Stimulated activated CD4-positive, alpha-beta T cell treated with anti-CD3 and anti-CD28 coated beads, Interleukin-4, amount 100 ng/mL, for 48 hours (primary cell): ENCODE measurements at places on chromosomes 16 and 17.

DNA sequence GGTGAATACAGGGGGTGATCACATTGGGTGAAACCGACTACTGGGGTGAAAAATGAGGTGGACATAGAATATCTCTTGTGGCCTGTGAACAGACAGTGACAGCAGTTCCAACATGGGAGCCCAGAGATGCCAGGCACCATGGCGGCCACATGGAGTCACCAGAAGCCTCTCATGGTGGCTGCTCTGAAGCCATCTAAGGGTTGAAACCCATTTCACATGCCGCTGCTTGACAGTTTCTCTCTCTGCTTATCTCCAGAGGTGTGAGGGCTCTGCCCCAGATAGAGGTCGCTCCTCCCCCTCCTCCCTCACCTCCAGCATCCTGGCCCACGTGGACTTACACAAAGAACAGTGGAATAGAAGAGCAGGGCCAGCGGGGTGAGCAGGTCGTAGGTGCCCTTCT, 37.9 kb upstream of the PIK3R6 start:
- no peak for DNase-seq

GRCh38 chr17:79831265-79832217, 7.7 kb downstream of the CBX4 start:
- no peak for DNase-seq

DNA sequence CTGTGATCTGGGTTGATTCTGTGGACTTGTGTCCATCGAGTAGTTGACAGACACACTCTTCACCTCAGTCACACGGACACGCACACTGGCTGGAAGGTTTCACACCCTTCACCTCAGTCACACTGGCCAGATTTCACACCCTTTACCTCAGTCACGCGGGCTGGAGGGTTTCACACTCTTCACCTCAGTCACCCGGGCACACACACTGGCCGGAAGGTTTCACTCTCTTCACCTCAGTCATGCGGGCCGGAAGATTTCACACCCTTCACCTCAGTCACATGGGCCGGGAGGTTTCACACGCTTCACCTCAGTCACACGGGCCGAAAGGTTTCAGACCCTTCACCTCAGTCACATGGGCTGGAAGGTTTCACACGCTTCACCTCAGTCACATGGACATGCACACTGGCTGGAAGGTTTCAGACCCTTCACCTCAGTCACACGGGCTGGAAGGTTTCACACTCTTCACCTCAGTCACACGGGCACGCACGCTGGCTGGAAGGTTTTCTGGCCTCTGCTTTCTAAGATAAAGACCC, 96.2 kb downstream of the PGS1 start:
- DNase-seq, result no peak

DNA sequence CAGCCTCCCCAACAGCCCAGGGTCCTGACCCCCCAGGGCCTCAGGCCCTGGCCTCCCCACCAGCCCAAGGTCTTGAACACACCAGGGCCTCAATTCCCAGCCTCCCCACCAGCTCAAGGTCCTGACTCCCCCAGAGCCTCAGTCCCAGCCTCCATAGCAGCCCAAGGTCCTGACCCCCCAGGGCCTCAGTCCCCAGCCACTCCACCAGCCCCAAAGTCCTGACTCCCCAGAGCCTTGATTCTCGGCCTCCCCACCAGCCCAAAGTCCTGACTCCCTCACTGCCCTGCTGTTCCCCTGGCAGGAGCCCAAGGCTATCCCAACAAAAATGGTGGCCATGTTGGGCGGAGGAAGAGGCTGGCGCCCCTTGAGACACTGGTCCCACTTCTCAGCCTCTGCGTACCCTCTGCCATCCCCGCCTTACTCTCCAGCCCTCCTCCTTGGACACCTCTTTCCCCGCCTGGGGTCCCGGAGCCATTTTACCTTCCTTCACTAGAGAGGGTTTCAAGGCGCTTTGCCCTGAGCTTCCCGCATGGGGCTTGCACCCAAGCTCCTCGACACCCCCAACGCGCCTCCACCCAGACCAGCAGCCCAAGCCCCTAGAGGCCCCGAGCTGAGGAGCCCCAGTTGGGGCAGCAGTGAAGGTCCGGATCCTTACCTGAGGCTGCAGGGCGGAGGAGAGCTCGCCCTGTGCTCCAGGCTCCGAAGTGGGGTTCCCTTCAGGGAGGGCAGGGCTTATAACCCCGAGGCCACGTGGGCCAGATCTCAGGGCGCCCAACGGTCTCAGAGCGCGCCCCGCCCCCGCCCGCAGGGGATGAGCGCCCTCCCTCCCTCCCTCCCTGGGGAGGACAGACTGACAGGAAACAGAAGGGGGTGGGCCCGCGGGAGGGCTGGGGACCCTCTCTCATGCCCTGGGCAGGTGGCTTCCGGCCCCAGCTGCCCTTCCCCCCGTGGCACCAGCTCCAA, 3.5 kb upstream of the TSPOAP1 start:
- peak; percentile 94 for DNase-seq

GRCh38 chr16:86040496-86040895, 141.5 kb downstream of the IRF8 start:
- no peak for DNase-seq

- DNase-seq, result no peak
These were observed 25.2 kb downstream of the CEP95 start for GRCh38 chr17:64531955-64532371.

- DNase-seq, result no peak
These were observed 8.8 kb downstream of the RSAD1 start for GRCh38 chr17:50487213-50488096.

GRCh38 chr16:12171206-12171605, 194.7 kb downstream of the SNX29 start:
- no peak for DNase-seq

DNA sequence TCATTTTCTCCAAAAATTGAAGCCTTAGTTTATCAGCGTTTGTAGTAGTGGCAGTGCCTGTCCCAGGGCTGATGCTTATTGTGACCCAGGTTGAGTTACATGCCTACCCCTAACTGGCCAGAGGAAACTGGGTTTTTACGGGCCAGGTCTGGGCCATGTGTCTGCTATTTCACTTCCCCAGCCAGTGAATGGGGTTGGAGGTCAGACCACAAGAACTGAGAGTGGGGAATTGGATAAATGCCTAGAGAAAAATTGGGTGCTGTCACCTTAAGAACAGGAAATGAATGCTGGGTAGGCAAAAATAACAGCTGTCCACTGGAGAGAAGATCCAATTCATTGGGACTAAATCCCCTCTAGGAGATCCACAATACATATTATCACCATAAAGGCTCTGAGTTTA, 5.2 kb downstream of the ADPRM start:
- DNase-seq, result no peak

- no peak for DNase-seq
These were observed 358.5 kb upstream of the PMFBP1 start for GRCh38 chr16:72530434-72530833.

DNA sequence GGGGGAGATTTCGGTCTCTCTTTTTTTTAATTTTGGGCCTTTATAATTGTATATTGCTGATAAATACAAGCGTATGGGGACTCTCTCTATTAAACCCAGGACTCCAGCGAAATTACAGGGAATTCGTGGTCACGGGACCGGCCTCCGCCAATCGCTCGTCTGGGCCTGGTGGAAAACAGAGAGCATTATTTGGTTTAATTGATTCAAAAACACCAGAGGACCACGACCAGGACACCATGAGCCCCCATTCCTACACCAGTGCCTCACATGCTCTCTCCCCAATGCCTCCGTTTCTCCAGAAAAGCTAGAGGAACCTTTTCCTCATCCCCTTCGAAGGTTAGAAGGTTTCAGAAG, at the start of gene HOXB2:
HOXB2 (minus strand) TSS at position 88 of the 354 bp plus-strand sequence. CDS start 198 bp downstream, outside the sequence.
- no peak for DNase-seq

GRCh38 chr16:85836706-85837582, 37.4 kb downstream of the COX4I1 start:
- DNase-seq, result no peak

DNA sequence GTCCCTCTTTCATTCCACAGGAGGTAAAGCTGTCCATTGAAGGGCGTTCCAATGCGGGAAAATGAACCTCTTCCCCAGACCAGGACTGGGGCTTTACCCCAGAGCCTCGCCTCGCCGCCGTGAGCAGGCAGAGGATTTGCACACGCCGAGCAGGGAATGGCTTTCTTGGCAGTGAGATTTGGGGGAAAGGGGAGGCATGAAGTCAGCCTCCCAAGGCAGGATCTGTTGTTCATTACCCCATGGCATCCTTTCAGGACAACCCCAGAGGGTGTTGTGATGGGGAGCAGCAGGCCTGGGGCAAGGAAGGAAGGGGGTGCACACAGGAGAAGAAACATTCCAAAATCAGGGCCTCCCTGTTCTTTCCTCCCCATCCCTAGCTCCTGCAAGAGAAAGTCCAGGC, 6.0 kb downstream of the ATXN1L start:
- DNase-seq, result no peak

DNA sequence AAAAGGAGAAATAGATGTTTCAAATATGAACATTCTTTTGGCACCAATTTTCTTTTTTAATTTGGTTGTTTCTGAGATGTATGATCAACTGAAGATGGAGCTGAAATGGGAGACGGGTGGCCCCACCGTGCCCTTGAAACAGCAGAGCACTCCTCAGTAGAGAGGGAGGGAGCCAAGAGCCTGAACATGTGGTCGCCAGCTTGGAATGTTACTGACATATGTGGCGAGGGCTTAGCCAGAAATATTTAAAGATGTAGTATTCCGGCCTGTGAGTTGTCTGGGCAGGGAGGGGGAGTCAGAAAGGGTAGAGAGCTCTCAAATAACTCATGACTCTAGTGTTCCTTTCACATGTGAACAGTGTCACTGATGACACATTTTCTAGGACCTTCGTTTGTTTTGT, 13.3 kb upstream of the MRC2 start:
- no peak for DNase-seq

- DNase-seq, result no peak
These were observed 33.4 kb downstream of the RBFOX1 start for GRCh38 chr16:7366041-7366440.

DNA sequence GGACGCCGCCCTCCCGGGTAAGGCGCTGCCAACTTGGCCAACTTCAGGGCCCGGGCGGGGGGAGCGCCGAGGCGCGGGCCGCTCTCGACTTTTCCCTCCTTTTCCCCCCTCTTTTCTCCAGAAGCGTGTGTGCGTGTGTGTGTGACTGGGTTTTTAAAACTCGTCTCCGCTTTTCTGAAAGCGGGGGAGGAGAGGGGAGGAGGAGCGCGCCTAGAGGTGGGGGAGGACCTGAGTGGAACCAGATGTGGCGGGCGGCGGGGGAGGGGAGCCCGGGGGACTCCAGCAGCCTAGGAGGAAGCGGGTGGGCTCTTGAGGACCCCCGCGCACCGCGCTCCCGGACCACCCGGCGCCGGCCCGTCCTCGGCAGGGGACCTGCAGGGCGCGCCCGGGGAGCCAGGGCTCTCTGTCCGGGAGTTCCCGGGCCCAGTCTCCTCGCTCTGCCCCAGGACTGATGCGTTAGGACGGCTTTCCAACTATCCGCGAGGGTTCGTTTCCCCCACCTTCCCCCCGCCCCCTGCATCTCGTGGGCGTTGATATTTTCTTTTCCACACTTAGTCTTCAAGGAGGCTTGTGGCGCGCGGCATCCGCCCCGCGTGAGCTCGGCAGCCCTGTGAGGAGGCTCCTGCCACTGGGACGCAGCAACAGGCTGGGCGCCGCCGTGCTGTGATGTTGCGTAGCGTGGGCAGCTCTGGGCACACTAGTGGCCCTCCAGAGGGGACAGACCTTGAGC, 599 bp downstream of the MRC2 start:
- peak; percentile 30 for DNase-seq

DNA sequence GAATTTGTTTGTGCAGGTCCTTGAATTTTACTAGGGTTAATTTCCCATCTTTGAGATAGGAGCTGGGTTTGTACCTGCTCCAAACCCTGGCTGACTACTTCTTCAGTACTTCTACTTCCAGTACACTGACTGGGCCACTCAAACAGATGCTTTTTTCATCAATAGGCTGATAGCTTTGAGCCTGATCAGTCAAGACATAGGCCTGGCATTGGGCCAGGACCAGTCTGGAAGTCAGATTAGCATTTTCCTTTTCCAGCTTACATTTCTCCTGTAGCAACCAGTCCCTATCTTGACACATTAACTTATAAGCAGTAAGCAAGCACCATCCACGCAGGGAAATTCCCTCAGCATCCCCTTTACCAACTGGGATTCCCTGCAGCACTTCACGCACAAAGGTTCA, 7.5 kb upstream of the TMEM101 start:
- no peak for DNase-seq

DNA sequence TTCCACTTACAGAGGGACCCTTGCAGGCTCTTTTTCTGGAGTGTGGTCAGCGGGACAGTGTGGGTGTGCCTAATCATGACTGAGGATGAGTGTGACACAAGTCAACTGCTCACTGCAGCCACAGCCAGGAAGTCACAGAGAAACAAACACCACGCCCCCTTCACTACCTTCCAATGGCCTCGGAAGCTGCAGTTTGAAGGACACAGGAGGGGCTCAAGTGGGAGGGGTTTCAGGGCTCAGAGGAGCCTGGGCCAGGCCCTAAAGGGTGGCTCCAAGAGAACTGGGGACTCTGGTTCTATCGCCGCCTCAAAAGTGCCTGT, 116.2 kb upstream of the SDK2 start:
- no peak for DNase-seq

DNA sequence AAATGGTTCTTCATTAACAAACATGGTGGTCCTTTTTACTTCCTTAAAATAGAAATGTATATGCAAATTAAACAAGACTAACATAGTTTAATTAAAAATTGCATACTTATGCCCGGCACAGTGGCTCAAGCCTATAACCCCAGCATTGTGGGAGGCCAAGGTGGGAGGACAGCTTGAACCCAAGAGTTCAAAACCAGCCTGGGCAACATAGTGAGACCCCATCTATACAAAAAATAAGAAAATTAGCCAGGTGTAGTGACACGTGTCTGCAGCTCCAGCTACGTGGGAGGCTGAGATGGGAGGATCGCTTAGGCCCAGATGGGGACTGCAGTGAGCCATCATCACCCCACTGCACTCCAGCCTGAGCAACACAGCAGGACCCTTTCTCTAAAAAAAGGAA, 18.4 kb downstream of the CDC27 start:
- DNase-seq, result no peak

GRCh38 chr17:205148-205669, 23.8 kb upstream of the DOC2B start:
- DNase-seq, result no peak

- no peak for DNase-seq
These were observed 996 bp downstream of the RPL38 start for GRCh38 chr17:74204474-74204873.

DNA sequence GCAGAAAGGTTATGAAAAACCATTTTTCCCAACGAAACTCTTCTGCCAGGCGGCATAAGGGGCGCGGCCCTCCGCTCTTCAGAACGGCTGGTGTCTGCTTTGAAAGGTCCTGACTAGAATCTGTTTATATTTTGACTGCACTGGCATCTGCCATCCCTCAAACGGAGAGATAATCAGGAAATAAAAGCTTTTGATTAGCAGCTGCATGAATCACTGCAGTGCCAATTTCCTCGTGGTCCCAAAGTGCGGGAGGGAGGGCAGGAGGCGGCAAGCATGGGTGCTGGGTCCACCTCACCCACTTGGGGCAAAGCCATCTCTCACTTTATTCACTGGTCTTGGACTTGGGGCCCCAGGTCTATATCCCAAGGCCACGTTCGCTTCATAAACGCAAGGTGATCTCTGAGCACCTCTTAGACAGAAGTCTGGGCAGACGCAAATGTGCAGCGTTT, 49.7 kb downstream of the TBC1D16 start:
- DNase-seq, result no peak
